ENCODE measurements at places on chromosomes 4 and X. TPM values are rescaled to one million over a fixed set of nuclear protein-coding genes. Genes with fewer than 3 reads are reported as not detected.

GRCh38 chrX:116181300-116181699 is 10.8 kb downstream of the AGTR2 start:
- DNase-seq: no peak
- H3K27ac ChIP-seq: no peak overlapping the region
- H3K36me3 ChIP-seq: no peaks in the 10 kb centered on the region
- no peaks in the 10 kb centered on the region for H3K4me1 ChIP-seq
- H3K4me3 ChIP-seq: no peak overlapping the region

- H3K4me1 ChIP-seq: peaks cover 53% of the 10 kb centered on the region
- no peaks in the 10 kb centered on the region for H3K27me3 ChIP-seq
- H3K27ac ChIP-seq: no peak overlapping the region
- H3K4me3 ChIP-seq: no peak overlapping the region
- H3K36me3 ChIP-seq: peaks cover 4% of the 10 kb centered on the region
Observed at GRCh38 chr4:24515698-24516097, 68.7 kb downstream of the DHX15 start.

GRCh38 chr4:153512952-153513500 is 46.9 kb downstream of the TMEM131L start:
- peak overlapping the region; percentile 17 for H3K27ac ChIP-seq
- no peaks in the 10 kb centered on the region for H3K27me3 ChIP-seq
- H3K4me1 ChIP-seq: peaks cover 38% of the 10 kb centered on the region
- no peak for DNase-seq
- H3K36me3 ChIP-seq: no peaks in the 10 kb centered on the region

MAGEA4 gene
- total RNA-seq: not detected

- H3K27ac ChIP-seq: no peak overlapping the region
- peaks cover 7% of the 10 kb centered on the region for H3K36me3 ChIP-seq
- no peak overlapping the region for H3K4me3 ChIP-seq
- no peak for DNase-seq
- no peaks in the 10 kb centered on the region for H3K27me3 ChIP-seq
Observed at GRCh38 chr4:112431158-112431557, 84.8 kb downstream of the NEUROG2 start.

DNA sequence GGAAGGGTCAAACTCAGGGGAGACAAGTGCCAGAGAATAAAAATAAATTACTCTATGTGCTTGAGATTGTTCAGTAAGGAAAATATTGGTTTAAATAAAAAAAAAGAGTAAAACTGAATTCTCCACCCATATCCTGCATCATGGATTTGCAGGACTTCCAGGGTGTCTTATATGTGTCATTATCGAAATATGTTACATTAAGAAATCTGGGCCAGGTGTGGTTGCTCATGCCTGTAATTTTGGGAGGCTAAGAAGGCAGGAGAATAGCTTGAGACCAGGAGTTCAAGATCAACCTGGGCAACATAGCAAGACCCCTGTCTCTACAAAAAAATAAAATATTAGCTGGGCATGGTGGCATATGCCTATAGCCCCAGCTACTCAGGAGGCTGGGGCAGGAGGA is 104.9 kb downstream of the PPP3CA start:
- no peak for DNase-seq
- H3K4me3 ChIP-seq: no peak overlapping the region
- no peaks in the 10 kb centered on the region for H3K27me3 ChIP-seq
- no peaks in the 10 kb centered on the region for H3K36me3 ChIP-seq
- peaks cover 18% of the 10 kb centered on the region for H3K4me1 ChIP-seq

GRCh38 chr4:158033416-158034120 is 139.3 kb downstream of the GASK1B start:
- no peaks in the 10 kb centered on the region for H3K4me1 ChIP-seq
- no peak for DNase-seq
- H3K27me3 ChIP-seq: no peaks in the 10 kb centered on the region
- no peaks in the 10 kb centered on the region for H3K36me3 ChIP-seq

CDKL5 gene
- total RNA-seq: 6.5 TPM

CSAG1 gene
- total RNA-seq: not detected

LAMTOR3 gene
- total RNA-seq: 45.1 TPM

DNA sequence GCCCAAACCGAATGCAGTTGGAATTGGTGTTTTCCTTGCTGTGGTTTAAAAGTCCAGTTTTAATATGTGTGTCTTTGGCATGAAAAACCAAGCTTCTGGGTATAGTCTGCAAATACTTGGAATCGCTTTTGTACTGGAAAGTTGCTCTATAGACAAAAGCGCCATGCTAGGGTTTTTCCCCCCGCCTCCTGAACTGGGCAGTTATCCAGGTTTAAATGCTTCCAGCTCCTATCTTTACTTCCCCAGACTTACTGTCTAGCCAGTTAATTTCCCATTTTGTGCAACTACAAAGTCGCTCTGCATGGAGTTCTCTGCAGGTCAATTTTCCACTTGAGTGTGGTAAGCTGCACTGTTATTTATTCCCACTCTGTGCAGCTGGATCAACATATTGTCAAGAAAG is 2.7 kb downstream of the RASL11B start:
- DNase-seq: no peak
- H3K27me3 ChIP-seq: peaks cover 16% of the 10 kb centered on the region
- no peak overlapping the region for H3K4me3 ChIP-seq
- H3K36me3 ChIP-seq: no peaks in the 10 kb centered on the region

- DNase-seq: no peak
- peaks cover 14% of the 10 kb centered on the region for H3K4me1 ChIP-seq
- no peaks in the 10 kb centered on the region for H3K27me3 ChIP-seq
Observed at GRCh38 chr4:147913137-147913536, 181.2 kb downstream of the ARHGAP10 start.

TLR10 gene
- not detected for total RNA-seq

DNA sequence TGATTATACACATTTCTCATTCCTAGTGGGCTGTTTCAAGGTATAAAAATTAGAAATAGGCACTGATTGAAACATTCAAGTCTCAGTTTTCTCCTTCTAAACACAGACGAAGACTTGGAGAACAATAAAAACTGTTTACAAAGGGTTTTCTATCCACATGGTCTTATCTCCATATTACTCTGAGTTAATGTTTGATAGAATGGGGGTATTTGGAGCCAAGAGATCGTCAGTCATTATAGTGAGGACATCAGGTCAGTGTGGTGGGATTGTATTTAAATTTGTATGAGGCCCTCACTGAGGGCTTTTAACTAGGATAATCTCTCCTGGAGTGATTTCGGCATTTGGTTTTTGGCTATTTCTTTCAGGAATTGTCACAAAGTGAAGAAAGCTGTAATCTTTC is 16.4 kb upstream of the DYNLT3 start:
- no peaks in the 10 kb centered on the region for H3K36me3 ChIP-seq
- no peak overlapping the region for H3K4me3 ChIP-seq
- DNase-seq: no peak
- H3K27me3 ChIP-seq: no peaks in the 10 kb centered on the region
- H3K4me1 ChIP-seq: no peaks in the 10 kb centered on the region
- no peak overlapping the region for H3K27ac ChIP-seq

GRCh38 chrX:41386222-41386990 is 52.4 kb downstream of the DDX3X start:
- no peaks in the 10 kb centered on the region for H3K36me3 ChIP-seq
- H3K4me1 ChIP-seq: no peaks in the 10 kb centered on the region
- no peak overlapping the region for H3K27ac ChIP-seq
- DNase-seq: no peak

- H3K36me3 ChIP-seq: no peaks in the 10 kb centered on the region
- no peaks in the 10 kb centered on the region for H3K4me1 ChIP-seq
- H3K4me3 ChIP-seq: no peak overlapping the region
- H3K27me3 ChIP-seq: no peaks in the 10 kb centered on the region
- no peak overlapping the region for H3K27ac ChIP-seq
Observed at GRCh38 chr4:155615081-155615887, 51.4 kb upstream of the GUCY1A1 start.

IQSEC2 gene
- 20.5 TPM for total RNA-seq

GRCh38 chrX:9867753-9868152 is 81.5 kb downstream of the SHROOM2 start:
- no peaks in the 10 kb centered on the region for H3K4me1 ChIP-seq
- no peak for DNase-seq
- no peak overlapping the region for H3K27ac ChIP-seq
- H3K27me3 ChIP-seq: no peaks in the 10 kb centered on the region
- no peak overlapping the region for H3K4me3 ChIP-seq

DNA sequence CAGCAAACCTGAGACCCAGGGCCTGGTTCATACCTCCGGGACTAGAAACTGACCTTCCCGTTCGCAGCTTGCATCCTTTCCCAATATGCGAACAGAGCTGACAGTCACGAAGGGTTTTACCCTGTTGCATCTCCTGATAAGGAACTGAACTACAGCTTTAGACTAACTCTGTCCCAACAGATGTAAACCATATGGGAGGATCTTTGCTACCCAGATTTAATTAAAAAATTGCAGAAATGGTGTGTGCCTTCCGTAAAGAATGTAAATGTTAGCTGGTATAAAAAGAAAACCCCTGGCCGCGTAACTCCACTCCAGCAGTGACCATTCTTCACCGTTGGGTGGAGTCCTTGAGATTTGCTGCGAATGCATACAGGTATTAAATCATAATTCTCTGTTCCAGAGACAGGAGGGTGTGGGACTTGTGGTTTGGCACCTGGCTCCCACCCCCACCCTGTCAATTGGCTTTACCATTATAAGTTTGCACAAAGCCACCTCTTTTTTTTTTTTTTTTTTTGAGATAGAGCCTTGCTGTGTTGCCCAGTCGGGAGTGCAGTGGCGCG is 40.6 kb upstream of the SORCS2 start:
- H3K36me3 ChIP-seq: no peaks in the 10 kb centered on the region
- no peak overlapping the region for H3K27ac ChIP-seq
- H3K27me3 ChIP-seq: no peaks in the 10 kb centered on the region
- H3K4me3 ChIP-seq: no peak overlapping the region
- H3K4me1 ChIP-seq: peaks cover 23% of the 10 kb centered on the region

DNA sequence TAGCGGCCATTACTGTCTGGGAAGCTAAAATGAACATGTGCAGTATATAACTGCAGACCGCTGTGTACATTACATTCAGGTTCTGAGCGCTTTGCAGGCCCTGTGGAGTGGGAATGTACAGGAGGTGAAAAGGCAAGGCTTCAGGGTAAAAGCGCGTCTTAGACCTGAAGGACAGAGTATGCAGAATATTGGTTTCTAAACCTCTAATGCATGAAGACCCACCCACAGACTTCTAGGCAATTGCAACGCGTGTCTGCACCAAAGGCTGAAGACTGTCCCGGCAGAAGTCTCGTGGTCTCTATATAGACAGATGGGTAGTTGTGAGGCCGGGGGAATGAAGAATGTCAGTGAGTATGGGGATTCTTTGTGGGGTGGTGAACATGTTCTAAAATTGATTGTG is 5.4 kb downstream of the MAP7D2 start:
- H3K36me3 ChIP-seq: no peaks in the 10 kb centered on the region
- no peak overlapping the region for H3K27ac ChIP-seq
- H3K4me3 ChIP-seq: no peak overlapping the region
- DNase-seq: no peak
- no peaks in the 10 kb centered on the region for H3K4me1 ChIP-seq

DNA sequence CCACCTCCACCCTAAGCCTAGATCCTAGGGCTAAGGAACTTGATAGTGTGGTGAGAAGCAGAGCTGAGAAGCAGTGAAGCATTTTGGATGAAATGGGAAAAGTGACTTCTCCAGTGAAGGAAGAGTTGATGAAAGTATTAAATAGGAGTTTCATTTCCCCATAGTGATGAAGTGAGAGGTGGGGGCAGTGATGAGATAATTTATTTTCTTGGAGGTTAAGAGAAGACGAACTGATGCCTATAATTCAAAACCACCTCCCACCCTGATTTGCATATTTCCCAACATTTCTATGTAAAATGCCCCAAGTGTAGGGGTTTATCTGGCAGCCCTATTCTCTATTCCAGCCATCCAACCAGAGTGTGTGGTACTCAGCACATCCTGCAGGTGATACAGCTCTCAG is 6.3 kb downstream of the LONRF3 start:
- DNase-seq: no peak
- no peaks in the 10 kb centered on the region for H3K36me3 ChIP-seq
- H3K4me1 ChIP-seq: no peaks in the 10 kb centered on the region

- no peak overlapping the region for H3K4me3 ChIP-seq
- no peak overlapping the region for H3K27ac ChIP-seq
- no peaks in the 10 kb centered on the region for H3K36me3 ChIP-seq
- no peaks in the 10 kb centered on the region for H3K27me3 ChIP-seq
Observed at GRCh38 chrX:69027181-69028005, 137.9 kb downstream of the PJA1 start.

All from esophagus muscularis mucosa (tissue), 4 donors.